ENCODE measurements at places on chromosomes 16 and 17.

DNA sequence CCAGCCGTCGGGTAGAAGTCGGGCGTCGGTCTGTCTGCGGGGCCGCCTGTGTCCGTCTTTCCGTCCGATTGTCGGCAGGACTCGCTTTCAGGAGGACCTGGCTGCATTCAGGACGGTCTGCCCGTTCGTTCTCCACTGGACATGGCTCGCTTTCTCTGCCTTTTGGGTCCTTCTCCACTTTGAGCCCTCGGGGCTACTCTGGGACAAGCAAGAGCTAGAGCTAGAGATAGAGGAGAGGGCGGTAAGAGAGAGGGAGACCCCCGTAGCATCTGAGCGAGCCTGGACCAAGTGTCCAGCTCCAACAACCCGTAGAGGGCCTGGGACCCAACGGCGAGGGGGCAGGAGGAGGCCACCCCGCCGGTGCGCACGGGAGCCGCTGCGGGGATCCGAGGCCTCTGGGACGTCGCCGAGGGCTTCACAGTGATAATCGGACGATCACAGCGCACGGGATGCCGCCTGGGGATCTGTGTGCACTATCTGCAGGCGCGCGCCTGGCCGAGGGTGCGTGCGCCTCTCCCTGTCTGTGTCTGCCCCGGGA lies 4.5 kb downstream of the TBX4 start:
- no peak for DNase-seq

DNA sequence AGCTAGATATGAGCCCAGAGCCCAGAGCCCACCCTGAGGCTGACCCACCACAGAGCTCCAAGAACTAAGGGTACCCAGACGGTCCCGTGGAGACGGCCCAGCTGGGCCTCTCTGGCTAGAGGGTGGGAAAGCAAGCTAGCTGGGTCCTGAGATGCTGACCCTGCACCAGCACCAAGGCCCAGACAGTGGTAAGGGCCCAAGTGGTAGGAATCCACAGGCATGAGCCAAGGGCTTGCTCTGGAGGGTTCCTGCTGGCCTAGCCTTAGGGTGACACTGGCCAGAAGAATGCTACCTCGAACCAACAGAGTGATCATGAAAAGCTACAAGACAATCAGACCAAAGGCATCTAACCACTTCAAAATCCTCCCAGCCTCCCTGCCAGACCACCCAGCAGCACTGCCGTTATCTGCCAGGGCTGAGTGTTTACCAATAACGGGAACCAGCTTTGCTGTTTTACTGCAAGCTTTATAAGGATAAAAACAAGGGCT lies 13.2 kb downstream of the HIC1 start:
- DNase-seq: no peak

DNA sequence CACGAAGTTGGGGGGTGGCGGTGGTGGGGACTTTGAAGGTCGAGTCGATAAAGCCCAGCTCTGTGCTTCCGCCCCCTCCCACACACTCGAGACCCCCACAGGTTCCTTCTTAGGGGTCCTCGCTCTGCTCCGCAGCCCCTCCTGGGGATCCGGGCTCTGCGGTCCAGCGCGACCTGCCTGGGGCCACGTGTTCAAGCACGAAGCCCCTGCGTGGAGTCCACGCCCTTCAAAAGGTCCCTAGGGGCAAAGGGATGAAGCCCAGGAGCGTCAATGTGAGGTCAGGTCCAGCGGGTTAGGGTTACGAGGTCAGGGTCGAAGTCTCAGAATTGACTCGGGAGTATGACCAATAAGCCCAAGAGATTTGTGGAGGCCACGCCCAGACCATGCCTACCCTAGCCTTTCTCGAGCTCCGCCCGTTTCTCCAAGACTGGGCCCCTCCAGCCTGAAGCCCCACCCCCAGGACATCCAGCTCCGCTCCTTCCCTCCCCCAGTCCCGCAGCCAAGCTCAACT lies 786 bp upstream of the CACNA1G start:
- DNase-seq: peak; percentile 49

DNA sequence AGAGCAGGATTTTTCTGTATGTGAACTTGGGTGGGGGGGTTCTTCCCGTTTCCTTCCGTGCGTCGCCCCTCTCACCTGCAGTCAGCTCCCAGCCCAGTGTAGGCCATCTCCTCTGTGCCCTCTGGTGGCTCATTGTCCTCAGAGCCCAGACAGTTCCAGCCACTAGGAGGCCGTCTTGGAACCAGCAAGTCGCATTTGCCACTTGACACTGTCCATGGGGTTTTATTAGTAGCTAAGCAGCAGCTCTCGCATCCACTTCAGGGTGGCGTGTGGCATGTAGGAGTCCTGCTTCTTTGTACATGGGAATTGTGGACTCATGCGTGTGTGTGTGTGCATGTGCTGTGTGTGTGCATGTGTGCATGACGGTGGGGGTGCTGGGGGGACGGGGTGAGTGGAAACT lies 74.0 kb downstream of the SEC14L1 start:
- peak; percentile 24 for DNase-seq
